ENCODE measurements at places on chromosomes 12 and 14.

GRCh38 chr12:53483225-53483978 lies 15.9 kb downstream of the MAP3K12 start:
- DNase-seq, result no peak

GRCh38 chr12:57008178-57008577 lies 1.8 kb upstream of the ZBTB39 start:
- no peak for DNase-seq

- DNase-seq, result no peak
These were observed 47.4 kb downstream of the VWF start for GRCh38 chr12:6076776-6077691.

- no peak for DNase-seq
These were observed 49.3 kb downstream of the SLC24A4 start for GRCh38 chr14:92372230-92372629.

- DNase-seq, result no peak
These were observed 39.5 kb downstream of the CLIP1 start for GRCh38 chr12:122382919-122383350.

DNA sequence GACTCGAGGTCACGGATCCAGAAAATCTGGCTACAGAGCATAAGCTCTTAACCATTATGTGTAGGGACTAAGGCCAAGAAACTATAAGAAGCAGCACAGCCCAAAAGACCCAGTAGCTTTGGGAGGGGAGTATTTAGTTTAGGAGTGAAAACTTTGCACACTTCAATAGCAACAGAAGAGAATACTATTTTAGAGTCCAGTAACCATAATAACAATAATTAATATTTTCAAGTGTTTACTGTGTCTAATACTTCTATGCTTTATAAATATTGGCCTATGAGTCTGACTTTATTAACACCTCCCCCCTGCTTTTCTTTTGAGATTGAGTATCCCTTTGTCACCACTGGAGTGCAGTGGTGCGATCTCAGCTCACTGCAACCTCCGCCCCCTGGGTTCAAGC lies 82.8 kb downstream of the SUDS3 start:
- no peak for DNase-seq

GRCh38 chr12:103841690-103842584 lies 903 bp upstream of the NT5DC3 start:
- peak; percentile 1 for DNase-seq

DNA sequence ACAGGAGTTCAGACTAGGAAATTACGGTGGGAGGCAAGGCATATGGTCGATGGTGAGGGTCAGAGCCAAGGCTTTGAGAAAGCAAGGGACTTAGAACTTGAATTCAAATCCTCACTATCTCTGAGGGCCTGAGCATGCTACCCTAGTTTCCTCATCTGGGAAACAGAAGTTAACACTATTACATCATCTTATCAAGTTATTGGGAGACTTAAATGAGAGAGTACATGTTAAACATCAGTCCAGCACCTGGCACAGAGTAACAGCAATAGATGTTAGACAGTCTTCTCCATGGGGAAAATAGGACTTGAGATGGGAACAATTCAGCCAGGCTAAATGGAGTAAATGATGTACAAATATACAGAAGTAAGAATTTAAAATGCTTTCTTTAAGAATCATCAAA lies 38.5 kb downstream of the SLC38A1 start:
- no peak for DNase-seq

DNA sequence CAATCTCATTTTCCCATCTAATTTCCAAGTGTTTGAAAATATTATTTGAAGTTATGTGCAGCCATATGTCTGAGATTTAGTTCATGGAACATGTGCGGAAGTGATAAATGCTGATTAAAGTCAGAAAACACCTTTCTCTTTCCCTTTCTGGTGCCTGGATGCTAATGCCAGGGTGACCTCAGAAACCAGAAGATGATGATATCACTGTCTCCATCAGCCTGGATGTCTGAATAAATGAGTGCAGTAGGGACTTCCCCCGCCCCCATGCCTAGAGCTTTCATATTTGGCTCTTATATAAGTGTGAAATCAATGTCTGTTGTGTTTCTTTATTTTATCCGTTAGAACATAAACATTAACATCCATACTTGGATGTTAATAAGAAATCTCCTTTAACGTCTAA lies 261.9 kb upstream of the LRIG3 start:
- no peak for DNase-seq

DNA sequence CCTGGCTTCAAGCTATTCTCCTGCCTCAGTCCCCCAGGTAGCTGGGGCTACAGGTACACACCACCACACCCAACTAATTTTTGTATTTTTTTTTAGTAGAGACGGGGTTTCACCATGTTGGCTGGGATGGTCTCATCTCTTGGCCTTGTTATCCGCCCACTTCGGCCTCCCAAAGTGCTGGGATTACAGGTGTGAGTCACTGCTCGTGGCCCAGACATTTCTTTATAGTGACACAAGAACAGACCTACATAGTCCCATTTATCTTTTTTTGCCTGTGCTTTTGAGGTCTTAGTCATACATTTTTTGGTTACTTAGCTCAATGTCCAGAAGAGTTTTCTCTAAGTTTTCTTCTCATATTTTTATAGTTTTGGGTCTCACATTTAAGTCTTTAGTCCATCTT lies 247.4 kb downstream of the SYT10 start:
- no peak for DNase-seq

DNA sequence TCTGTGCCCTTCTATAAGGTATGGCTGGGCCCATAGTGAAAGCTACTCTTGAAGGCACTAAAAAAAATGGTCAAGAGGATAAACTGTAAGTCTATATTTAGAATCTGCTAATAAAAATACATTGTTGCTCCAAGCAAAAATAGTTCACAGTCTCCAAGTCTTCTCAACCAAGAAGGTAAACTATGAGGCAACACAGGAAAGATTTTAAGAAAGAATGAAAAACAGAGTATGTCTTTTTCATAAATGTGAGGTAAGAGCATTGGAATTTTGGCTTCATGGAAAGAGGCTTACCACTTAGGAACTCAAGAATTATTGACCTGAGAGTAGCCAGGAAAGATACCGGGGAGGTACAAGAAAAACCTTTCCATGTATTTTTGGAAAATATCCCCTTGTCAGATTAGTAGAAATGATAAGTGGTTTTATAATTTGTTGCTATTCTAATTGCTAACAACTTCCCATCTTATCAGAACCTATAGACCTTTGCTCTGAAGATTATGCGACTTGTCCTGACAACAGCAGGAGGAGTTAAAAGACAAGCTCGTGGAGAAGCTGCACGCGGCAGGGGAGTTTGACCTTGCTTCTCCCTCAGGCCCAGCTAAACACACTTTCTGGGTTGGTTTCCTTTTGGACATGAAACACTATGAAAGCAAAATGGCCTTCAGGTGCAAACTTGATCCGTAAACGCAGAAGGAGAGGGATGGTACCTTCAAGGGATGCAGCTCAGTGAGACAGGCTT lies 238.1 kb downstream of the FOXN3 start:
- no peak for DNase-seq

GRCh38 chr14:54772451-54772881 lies 130.2 kb downstream of the GCH1 start:
- DNase-seq, result no peak

DNA sequence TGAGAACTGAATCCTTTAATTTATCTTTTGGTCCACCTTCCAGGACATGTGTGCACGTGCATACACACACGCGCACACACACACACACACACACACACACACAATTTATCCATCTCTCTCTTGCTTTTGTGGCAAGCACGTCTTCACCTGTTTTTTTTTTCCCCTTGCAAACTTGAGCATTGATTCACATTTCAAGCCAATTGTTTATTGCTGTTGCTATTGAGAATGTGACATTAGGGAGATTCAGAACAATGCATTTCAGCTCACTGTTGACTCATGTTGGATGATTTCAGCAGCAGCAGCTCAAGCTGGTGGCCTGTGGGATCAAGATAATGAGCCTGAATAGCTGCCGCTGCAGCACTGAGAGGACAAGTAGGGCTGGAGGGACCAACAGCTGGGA lies 128.9 kb downstream of the SNAPC1 start:
- DNase-seq, result no peak

DNA sequence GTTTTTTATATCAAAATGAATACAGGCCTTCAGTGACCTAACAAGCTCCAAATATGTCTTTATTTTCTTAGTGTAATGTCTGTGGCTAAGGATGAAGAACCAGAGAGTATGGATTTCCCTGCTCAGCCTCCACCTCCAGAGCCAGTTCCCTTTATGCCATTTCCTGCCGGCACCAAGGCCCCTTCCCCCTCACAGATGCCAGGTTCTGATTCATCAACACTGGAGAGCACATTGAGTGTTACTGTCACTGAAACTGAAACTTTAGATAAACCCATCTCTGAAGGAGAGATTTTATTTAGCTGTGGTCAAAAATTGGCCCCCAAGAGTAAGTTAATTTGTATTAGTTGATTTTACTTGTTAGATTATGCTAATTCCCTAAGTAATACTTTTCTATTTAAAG lies 61.0 kb downstream of the KIAA0586 start:
- DNase-seq, result no peak

DNA sequence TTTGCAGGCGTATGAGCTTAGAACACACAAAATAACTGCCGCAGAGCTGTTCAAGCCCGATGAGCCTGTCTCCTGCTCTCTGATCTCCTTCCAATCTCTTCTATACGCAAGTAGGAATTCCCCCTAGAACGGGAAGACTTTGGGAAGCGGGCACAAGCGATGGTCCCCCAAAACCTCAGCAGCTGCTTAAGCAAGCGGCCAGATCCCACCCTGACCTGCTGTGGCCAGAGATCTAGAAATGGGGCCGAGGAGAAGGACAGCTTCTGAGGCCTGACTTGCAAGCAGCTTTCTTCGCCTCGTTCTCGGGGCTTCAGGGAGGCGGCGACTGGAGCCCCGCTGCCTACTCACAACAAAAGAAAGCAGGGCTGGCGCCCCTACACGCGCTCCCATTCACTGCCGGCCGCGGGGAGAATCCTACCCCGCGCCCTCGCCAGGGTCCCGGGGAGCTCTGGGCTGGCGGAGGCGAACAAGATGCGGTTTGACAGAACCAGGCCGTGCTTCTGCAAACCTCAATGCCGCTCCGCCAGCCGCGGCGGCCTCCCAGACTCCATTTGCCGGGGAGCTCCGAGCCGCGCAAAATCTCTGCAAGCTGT lies 922 bp downstream of the TBX5 start:
- no peak for DNase-seq

- DNase-seq, result no peak
These were observed 216.8 kb downstream of the TTC8 start for GRCh38 chr14:89041257-89041582.

GRCh38 chr12:96107236-96107635 lies 71.8 kb upstream of the LTA4H start:
- DNase-seq, result no peak

- no peak for DNase-seq
These were observed 12.2 kb upstream of the RHOJ start for GRCh38 chr14:63192085-63192484.

GRCh38 chr14:72024043-72024407 lies 91.8 kb downstream of the RGS6 start:
- peak; percentile 16 for DNase-seq

DNA sequence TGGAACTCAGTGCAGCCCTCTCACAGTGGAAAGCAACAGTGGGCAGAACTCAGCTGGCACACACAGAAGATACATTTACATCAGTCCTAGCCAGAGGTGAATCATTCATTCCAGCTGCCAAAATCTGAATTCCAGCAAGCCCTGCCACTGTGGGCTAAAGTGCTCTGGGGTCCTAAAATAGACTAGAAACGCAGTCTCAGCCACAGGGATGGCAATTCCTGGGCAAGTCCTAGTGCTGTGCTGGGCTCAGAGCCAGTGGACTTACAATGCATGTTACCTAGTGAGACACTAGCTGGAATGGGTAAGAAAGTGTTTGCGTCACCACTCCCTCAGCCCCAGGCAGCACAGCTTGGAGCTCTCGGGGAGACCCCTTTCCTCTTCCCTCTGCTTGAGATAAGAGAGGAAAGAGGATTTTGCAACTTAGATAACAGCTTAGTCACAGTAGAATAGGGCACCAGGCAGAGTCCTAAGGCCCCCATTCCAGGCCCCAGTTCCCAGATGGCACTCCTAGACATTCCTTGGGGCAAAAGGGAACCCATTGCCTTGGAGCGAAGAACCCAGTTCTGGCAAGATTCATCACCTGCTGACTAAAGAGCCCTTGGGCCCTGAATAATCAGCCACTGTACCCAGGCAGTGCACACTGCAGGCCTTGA lies 592.9 kb downstream of the FSCB start:
- no peak for DNase-seq

DNA sequence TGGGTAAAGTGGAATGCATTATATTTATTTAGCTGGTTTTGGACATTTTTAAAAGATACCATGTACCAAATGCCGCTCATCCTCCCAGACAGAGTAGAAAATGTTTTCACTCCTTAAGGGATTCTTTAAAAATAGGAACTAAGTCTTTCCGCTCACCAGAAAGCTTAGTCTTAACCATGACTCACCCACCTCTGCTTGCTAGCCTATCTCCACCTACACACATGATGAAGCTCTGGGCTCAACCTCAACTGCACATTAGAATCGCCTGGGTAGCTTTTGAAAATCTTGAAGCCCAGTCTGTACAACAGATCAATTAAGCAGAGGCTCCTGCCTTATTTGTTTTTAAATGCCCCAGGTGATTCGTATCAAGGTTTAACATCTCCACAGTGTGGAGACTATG lies 260.5 kb downstream of the NEDD1 start:
- no peak for DNase-seq

- no peak for DNase-seq
These were observed 3.6 kb downstream of the ZNF839 start for GRCh38 chr14:102323102-102323501.

DNA sequence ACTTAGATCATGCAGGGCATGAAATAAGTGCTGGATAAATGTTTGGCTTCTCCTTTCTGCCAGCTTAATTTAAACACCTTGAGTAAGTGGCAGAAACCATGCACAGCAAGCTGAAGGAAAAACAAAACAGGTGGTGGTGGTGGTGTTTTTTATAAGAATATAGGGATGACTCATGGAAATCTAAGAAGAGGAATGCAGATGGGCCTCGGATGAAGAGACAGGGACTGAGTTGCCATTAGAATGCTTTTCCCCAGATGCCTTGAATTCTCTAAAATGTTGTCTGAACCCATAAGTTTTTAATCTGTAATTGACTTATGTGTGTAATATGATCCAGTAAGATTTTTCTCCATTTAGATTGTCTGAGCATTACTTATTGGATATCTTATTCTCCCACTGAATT lies 93.1 kb upstream of the ZDHHC17 start:
- DNase-seq, result no peak

DNA sequence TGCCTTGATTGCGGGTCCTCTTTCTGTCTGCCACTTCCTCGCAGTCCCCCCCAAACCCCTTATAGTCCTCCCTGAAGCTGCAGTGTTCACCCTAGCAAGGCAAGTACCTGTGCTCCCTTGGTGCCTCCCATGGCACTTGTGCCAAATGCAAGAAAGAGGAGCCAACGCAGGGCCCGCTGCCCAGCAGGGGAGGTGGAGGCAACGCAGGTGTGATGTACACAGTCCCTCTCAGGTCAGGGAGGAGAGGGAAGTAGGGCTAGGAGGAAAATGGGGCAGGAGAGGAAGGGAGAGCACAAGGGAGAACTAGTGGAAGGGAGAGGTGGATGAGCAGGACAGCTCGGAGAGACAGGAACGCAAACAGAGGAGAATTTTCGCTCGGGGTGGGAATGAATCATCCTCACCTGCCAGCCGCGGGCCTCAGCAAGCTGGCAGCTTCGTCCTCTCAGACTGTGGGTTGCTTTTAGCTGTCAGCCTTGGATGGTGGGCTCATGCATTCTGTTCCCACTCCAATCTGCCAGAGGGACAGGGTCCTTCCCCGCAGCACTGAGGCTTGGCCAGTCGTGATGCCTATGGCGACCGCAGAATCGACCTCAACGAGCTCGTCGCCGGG lies 357.0 kb downstream of the CACNA1C start:
- DNase-seq, result no peak
